Neural crest cell (in vitro differentiated cells): ENCODE measurements at places on chromosomes 5 and 9. TPM values are rescaled to one million over a fixed set of nuclear protein-coding genes. Genes with fewer than 3 reads are reported as not detected.

PPP3R2 gene
- not detected in 2 replicates for total RNA-seq

PPP6C gene
- 45.3 and 46.2 TPM in 2 replicates for total RNA-seq

DNA sequence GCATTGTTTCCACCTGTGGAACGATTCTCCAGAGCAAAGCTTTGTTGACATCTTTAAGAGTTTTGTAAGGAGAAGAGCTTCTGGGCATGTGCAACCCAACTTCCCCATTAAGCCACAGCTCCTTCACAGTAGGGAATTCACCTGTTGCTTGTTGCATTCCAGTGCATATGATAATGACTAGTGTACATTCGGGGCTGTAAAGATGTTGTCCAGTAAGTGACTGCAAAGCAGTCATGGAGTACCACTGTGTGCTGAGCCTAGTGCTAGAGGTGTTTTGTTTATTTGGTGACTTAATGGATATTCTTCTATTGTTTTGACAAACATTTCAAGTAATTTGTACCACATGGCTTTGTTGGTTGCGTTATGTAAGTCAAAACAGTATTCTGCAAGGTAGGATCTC lies 12.8 kb downstream of the UGCG start:
- DNase-seq: no peak

PCDHA1 gene
- total RNA-seq: 0.07 TPM in 1 of 2 replicates, not detected in the other

TYRP1 gene
- not detected in 2 replicates for total RNA-seq

DNA sequence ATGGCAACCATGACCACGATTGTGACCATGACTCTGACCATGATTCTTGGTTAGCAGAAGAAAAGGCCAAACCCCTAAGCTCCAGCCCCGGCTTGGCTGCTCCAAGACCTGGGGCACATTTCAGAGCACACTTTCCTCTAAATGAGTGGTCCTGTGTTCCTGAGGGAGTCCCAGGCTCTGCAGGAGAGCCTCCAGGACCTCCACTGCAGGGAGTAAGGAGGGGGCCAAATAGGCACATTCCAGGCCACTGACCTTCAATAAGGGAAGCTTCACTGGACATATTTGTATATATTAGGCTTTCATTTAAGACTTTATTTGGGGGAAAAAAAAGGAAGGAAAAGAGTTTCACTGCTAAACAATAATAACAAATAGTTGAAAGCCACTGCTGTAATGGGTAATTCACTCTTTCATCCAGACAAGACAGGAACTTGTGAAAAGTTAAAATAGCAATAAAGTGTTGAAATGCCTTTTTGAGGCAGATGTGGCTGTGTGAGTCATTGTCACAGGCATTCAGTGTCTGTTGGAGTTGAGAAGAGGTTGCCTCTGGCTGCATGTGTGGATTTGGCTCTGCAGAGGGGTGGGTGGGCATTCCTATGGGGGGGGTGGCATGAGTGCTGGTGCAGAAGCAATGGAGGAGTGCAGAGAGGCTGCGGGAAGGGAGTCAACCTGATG lies 63.9 kb upstream of the TGFBR1 start:
- no peak for DNase-seq

DNA sequence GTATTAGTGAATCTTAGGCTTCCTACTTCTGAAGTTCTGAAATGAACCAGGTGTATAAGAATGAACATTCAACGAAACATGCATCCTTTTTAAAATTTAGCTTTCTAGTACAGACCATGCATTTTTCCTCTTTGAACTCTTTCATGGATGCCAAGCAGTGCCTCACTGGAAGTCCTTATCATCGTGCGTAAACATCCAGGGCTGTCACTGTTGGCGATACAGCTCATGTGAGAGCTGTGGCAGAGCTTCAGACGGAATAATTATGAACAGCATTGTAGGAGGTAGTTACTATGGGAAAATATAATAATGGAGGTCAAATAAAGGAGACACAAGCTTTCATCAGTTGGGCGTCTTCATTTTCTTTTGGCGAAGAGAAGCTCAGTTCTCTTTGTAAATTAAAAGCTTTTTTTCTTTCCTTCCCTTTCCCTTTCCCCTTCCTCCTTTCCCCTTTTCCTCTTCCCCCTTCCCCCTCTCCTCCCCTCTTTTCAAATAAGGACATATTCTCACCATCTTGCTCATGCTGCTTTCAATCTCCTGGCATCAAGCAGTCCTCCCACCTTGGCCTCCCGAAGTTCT lies 167.3 kb downstream of the KDM4C start:
- no peak for DNase-seq

DNA sequence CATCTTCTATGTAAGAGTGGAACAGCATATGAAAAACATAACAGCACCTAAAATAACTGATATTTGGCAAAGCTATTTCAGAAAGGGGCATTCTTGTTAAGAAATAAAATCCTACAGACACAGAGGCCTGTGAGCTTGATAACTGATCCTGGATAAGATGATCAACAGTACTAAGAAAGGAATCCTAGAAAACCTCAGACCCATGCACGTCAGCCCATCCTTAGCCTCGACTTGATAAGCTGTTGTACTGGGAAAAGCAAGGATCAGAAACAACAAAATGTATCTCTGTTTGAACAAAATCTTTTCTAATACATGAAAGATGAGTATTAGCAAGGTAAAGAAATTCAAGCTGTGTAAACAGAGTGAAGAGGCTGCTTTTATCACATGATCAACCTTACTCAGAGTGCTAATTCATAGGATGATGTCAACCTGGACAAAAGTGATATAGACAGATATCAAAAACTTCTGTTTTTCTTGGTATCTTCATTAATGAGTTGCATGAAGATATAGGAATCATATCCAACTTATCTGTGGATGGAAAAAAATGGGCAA lies 15.2 kb downstream of the LIFR start:
- DNase-seq: no peak
